ENCODE measurements at places on chromosomes 7 and 10.
A peak's percentile ranks its signal among the peaks of the same experiment; 100 is the strongest.

- DNase-seq: peak; percentile 51
Measured at GRCh38 chr7:70512761-70513160, 619.2 kb upstream of the GALNT17 start.

DNA sequence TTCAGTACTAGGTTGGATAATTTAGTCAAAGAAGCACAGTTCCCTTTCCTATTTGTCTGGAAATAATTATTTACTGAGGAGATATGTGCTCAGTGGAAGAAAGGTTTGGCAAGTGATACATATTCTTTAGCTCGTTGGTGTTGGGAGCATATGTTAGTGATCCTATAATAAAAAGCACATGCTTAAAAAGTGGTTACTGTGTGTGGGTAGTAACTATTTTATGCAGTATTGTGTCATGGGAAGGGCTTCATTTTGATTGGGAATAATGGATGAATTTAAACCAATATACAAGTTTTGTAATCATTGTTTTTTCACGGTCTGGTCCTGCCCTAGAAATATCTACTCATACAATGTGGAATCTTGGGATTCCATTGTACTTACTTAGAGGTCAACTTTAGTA, 188.7 kb upstream of the PPP1R3A start:
- DNase-seq: no peak

DNA sequence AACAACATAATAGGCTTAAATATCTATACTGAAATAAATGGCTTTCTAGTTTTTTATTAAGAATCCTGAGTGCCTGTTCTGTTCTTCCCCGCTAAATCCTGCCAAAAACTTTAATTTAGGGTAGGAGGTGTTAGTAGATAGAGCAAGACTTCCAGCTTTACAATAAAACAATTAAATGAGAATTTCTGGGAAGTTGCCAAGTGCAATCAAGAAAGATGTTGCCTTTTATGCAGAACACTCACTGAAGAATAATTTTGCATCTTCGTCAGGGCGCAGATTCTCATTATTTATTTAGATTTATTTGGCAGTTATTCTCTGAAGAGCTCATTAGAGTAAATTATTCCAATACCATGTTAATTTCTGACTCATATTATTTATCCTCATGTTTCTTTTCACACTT, 103.2 kb upstream of the GPR141 start:
- DNase-seq: no peak

DNA sequence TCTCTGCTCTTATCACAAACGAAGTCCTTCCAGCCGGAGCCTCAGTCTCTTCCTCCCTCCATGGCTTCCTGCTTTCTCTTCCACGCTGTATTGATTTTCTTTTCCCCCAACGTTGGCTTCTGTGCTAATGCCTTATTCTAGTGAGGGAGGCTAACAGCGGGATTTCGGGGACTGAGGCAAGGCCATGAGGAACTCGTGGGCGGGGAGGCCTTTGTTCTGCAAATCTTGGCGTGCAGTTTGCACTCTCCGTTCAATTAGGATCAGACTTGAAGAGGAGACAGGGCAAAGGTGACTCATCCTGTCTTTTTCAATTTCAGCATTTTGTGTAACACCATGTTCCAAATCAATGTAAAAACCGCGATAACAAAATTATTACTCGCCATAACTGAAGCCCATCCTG, 25.3 kb downstream of the EN2 start:
- no peak for DNase-seq

DNA sequence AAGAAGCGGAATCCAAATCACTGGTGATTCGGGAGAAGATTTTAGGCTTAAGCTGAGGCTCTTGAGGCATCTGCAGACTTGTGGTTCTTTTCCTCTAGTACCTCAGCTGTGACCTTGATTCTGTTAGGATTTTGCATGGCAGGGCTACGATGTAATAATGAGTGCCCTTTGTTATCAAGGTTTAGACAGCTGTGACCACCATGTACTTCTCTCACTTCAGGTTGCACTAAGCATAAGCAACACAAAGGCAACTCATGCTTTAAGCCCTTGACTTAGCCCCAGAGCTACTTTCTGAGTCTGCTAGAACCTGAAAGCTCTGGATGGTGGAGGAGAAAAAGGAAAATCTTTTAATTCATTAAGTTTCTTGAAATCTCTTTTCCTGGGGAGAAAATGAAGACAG, 1052.3 kb upstream of the PHF14 start:
- no peak for DNase-seq

- DNase-seq: no peak
Measured at GRCh38 chr10:70405037-70405824, 1.3 kb downstream of the EIF4EBP2 start.

DNA sequence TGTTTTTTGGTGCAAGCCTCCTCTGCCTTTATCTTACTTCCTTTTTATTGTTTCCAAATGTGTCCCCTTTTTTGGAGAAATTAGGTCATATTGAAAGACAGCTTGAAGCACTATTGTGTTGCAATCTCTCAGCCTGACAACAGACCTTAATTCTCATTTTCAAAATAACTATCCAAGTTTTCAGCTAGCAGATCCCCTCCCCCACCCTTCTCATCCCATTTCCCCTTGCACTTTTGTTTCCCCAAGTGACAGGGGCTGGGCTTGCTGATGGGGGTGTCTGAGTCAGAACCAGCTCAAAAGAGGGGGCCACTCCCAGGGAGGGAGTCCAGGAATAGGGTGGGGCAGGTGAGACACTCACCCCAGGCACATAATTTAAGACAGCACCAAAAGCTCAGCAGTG, 75.3 kb downstream of the MKI67 start:
- DNase-seq: no peak

GRCh38 chr10:12375076-12375504, 25.7 kb downstream of the CAMK1D start:
- DNase-seq: no peak

DNA sequence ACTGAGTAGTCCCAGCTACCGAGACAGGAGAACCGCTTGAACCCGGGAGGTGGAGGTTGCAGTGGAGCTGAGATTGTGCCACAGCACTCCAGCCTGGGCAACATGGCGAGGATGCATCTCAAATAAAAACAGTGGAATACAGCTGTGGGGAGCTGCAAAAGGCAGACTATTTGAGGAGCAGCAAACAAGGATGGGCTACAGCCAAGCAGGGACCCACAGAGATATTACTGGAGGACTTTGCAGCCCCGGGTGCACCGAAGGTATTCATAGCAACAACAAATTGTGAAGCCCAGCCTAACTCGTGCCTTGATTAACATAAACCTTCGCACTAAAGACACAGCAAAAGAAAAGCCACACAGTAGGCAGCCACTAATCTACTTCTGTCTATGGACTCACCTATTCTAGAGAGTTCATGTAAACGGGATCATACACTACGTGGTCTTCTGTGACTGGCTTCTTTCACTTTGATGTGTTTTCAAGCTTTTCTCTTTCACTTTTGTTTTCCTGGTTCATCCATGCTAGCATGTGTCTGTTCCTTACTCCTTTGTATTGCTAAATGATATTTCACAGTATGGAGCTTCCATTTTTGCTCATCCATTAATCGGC, 34.0 kb downstream of the PODXL start:
- no peak for DNase-seq
